Activated CD4-positive, alpha-beta T cell treated with anti-CD3 and anti-CD28 coated beads, Interleukin-2, amount 10 ng/mL, durations not matched to agents 24 days and 14 days (primary cell): ENCODE measurements at places on chromosomes 5 and 9. TPM values are rescaled to one million over a fixed set of nuclear protein-coding genes. Genes with fewer than 3 reads are reported as not detected.
A peak's percentile ranks its signal among the peaks of the same experiment; 100 is the strongest.

Gene FOXE1
- not detected in 2 replicates for total RNA-seq

Gene RAB14
- 61.4 and 65.1 TPM in 2 replicates for total RNA-seq

Gene PIP5K1B
- total RNA-seq = 56.6 and 58.8 TPM in 2 replicates

Gene PCDHB11
- not detected in 2 replicates for total RNA-seq

Gene SPAAR
- total RNA-seq = not detected in 2 replicates

Gene CAMK2A
- not detected in 2 replicates for total RNA-seq

Gene CBY3
- 0.45 and 0.63 TPM in 2 replicates for total RNA-seq

Gene BASP1
- total RNA-seq = 0.33 and 0.37 TPM in 2 replicates

- DNase-seq = no peak
- no peaks in the 10 kb centered on the region for H3K27me3 ChIP-seq
- no peak overlapping the region for H3K4me3 ChIP-seq
- H3K4me1 ChIP-seq = no peaks in the 10 kb centered on the region
- no peaks in the 10 kb centered on the region for H3K36me3 ChIP-seq
These were observed 77.0 kb downstream of the SEMA6A start for GRCh38 chr5:116497631-116498030.

DNA sequence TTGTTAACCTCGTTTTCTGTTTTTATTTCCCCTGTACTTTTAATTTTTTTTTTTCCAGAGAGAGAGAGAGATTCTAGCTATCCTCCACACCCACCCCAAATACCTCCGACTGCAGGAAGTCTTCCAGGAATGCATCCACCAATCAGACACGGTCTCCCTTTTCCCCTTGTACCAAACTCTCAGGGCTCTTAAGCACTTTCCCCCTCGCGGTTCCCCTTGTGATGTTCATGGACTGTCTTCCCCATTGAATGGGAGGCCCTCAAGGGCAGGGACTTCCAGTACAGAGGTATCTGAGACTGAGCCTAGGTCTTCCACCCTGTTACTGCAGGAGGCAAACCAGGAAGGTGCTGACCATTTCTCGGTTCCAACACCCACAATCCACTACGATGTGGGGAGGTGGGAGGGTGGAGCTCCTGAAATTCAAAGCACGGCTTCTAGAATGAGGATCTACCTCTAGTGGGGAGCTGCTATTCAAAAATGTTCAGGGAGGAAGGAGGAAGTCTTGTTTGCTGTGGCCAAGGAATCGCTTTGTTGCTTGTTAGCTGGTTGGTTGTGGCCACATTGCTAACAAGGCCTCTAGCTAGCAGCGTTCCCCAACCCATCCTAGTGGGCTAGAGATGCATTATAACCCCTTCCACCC, 37.5 kb upstream of the PTGS1 start:
- H3K4me3 ChIP-seq = no peak overlapping the region
- peaks cover 5% of the 10 kb centered on the region for H3K36me3 ChIP-seq
- no peak for DNase-seq
- no peaks in the 10 kb centered on the region for H3K27me3 ChIP-seq
- H3K4me1 ChIP-seq = peaks cover 9% of the 10 kb centered on the region

- H3K4me1 ChIP-seq = no peaks in the 10 kb centered on the region
- no peak for DNase-seq
- H3K4me3 ChIP-seq = no peak overlapping the region
- H3K27me3 ChIP-seq = peaks cover 12% of the 10 kb centered on the region
- no peaks in the 10 kb centered on the region for H3K36me3 ChIP-seq
These were observed 2.8 kb upstream of the SPOCK1 start for GRCh38 chr5:137501846-137502406.

GRCh38 chr5:41509399-41510175, 814 bp downstream of the PLCXD3 start:
- no peak overlapping the region for H3K27ac ChIP-seq
- no peaks in the 10 kb centered on the region for H3K36me3 ChIP-seq
- DNase-seq = no peak
- peaks cover 33% of the 10 kb centered on the region for H3K27me3 ChIP-seq

DNA sequence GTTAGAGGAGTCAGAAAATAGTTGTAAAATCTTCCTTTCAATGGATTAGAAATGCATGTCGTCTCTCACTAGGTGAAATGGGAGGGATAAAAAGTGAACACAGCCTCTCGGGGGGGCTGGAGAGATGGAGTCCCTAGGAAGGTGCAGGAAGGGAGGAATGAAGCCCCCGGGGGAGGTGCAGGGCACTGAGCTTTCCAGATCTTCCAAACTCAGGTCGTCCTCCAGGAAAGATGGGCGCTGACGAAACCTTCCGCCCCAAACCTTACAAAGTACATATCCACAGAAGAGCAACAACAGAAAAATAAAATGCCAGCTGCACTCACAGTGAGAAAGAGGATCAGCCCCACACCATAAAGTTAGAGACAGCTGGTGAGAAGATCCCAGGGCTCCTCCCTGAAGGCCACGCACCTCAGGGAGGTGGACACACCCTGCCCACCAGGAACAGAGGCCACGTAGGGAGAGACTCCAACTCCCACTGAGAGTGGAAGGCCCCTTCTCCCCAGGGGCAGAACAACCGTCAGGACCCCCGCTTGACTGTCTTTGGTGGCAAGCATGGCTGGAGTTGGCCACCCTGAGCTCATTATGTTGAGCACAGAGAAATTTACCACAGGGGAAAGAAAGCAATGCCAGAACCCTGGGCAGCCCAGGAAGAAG, 174.3 kb downstream of the AUH start:
- peaks cover 52% of the 10 kb centered on the region for H3K4me1 ChIP-seq
- peaks cover 13% of the 10 kb centered on the region for H3K36me3 ChIP-seq
- no peaks in the 10 kb centered on the region for H3K27me3 ChIP-seq
- peak overlapping the region; percentile 43 for H3K4me3 ChIP-seq
- no peak for DNase-seq

DNA sequence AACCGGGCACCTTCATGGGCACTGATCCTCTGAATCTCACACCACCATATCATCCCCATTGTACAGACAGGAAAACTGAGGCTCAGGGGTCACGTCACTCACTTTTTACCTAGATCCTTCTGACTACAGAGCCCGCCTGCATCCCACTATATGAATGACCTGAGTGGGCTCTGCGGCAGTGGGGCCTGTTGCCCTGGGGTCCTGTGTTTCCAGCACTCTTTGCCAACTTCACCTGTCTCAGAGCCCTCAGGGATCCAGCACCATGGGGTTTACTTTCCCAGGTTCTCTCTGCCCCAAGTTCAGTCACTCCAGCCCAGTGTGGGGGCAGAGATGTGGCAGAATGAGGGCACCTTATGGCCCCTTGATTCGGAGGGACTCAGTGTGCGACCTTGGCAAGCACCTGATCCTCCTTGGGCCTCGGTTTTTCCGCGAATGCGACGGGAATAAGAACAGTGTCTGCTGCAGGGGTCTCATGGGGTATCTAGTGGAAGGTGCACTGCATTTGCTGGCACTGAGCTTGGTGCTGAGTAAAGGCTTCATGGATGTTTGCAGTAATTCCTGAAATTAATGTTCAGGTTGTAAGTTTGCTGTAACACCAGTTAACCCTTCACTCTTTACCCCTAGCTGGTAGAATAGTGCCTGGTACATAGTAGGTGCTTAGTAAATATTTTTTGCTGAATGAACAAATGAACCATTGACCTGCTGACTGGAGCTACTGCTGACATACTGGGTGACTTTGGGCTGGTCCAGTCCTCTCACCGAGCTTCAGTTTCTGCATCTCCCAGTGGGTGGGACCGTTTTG, 47.1 kb upstream of the BOD1 start:
- no peaks in the 10 kb centered on the region for H3K36me3 ChIP-seq
- no peaks in the 10 kb centered on the region for H3K4me1 ChIP-seq
- H3K4me3 ChIP-seq = no peak overlapping the region
- no peak overlapping the region for H3K27ac ChIP-seq
- no peak for DNase-seq

GRCh38 chr5:16450163-16450562, 15.4 kb downstream of the ZNF622 start:
- no peak for DNase-seq
- peaks cover 4% of the 10 kb centered on the region for H3K4me1 ChIP-seq
- H3K4me3 ChIP-seq = no peak overlapping the region
- no peak overlapping the region for H3K27ac ChIP-seq

GRCh38 chr9:13970426-13970825, 343.5 kb downstream of the NFIB start:
- no peaks in the 10 kb centered on the region for H3K4me1 ChIP-seq
- no peak for DNase-seq
- no peaks in the 10 kb centered on the region for H3K36me3 ChIP-seq

- no peaks in the 10 kb centered on the region for H3K36me3 ChIP-seq
- no peaks in the 10 kb centered on the region for H3K4me1 ChIP-seq
- no peak overlapping the region for H3K27ac ChIP-seq
- DNase-seq = no peak
- no peaks in the 10 kb centered on the region for H3K27me3 ChIP-seq
These were observed 164.9 kb upstream of the PAPPA start for GRCh38 chr9:115988701-115989100.

DNA sequence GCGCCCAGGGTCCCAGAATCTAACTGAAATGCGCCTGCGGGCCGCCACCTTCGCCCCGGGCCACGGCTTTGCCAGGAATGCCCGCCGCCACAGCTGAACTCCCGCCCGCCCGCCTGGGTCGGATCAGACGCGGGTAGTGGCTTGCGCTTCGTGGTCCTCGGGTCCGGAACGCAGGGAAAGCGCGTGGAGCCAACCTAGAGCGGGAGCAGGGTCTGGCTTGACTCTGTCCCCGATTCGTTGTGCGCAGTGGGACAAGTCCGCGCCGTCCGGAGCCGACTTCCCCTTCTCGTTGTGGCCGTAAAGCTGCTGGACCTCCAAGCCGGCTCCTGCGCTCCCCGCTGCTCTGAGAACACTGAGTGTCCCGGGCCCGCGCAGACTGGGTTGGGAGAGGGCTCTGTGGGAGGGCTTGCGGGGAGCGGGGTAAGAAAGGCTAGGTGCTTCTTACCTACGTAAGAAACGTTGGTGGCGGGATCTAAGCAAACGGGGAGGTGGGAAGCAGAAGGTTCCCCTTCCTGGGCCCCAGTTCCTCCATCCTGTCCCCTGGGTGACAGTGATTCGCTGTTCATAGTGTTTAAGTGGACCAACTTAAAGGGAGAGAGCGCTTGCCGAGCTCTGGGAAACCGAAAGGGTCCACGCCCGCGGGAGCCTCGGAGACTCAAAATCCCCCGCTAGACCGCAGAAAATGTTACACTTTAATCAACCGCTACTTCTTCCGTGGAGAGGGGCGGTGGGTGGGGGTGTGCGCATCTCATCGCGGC, 4.4 kb upstream of the FOXE1 start:
- H3K4me1 ChIP-seq = peaks cover 12% of the 10 kb centered on the region
- peak; percentile 75 for DNase-seq
- no peak overlapping the region for H3K27ac ChIP-seq
- peaks cover 2% of the 10 kb centered on the region for H3K36me3 ChIP-seq

GRCh38 chr9:5646116-5646515, 17.2 kb downstream of the RIC1 start:
- H3K27ac ChIP-seq = no peak overlapping the region
- H3K36me3 ChIP-seq = peaks cover 36% of the 10 kb centered on the region
- no peak for DNase-seq
- no peaks in the 10 kb centered on the region for H3K27me3 ChIP-seq
- H3K4me3 ChIP-seq = no peak overlapping the region

DNA sequence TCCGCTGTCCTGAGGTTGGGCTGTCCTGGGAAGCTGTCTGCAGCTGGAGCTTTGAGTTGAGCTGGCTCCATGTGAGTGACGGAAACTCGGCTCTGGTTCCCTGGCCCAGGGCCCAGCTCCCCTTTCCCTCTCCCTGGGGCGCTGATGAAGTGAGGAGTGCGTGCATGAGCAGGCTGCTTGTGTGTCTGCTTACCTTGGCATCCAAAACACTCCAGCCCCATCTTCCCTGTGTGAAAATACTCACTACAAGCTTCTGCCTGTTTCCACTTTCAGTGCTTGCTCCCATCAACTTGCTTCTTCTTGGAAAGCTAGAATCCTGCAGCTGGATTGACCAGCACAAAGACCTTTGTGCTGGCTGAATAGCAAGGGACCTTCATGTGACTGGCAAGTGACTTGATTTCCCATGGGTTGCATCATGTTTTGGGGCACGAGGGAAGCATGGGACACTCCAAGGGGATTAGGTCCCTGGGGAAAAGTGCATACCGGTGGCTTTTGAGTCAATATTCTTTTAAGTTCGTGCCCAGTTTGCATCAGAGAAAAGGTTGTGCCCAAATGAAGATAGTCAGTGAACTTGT, 198.1 kb downstream of the GADD45G start:
- H3K4me1 ChIP-seq = peaks cover 19% of the 10 kb centered on the region
- peaks cover 4% of the 10 kb centered on the region for H3K27me3 ChIP-seq
- H3K4me3 ChIP-seq = no peak overlapping the region
- no peak for DNase-seq
- H3K36me3 ChIP-seq = no peaks in the 10 kb centered on the region

- H3K36me3 ChIP-seq = peaks cover 18% of the 10 kb centered on the region
- peaks cover 32% of the 10 kb centered on the region for H3K4me1 ChIP-seq
- H3K27me3 ChIP-seq = peaks cover 17% of the 10 kb centered on the region
- peak overlapping the region; percentile 92 for H3K4me3 ChIP-seq
- peak; percentile 97 for DNase-seq
- H3K27ac ChIP-seq = peak overlapping the region; percentile 89
These were observed 1.6 kb upstream of the GADD45G start for GRCh38 chr9:89602978-89603766.

GRCh38 chr5:1799110-1799601, 481 bp downstream of the MRPL36 start:
- peaks cover 52% of the 10 kb centered on the region for H3K4me1 ChIP-seq
- H3K4me3 ChIP-seq = peak overlapping the region; percentile 90
- H3K27ac ChIP-seq = peak overlapping the region; percentile 85
- no peaks in the 10 kb centered on the region for H3K27me3 ChIP-seq

GRCh38 chr5:138603249-138603920, 28.2 kb upstream of the HSPA9 start:
- peaks cover 14% of the 10 kb centered on the region for H3K4me1 ChIP-seq
- DNase-seq = peak; percentile 60
- no peak overlapping the region for H3K4me3 ChIP-seq
- no peaks in the 10 kb centered on the region for H3K36me3 ChIP-seq

GRCh38 chr9:95008151-95008771, 281.8 kb downstream of the AOPEP start:
- peak overlapping the region; percentile 48 for H3K27ac ChIP-seq
- peaks cover 9% of the 10 kb centered on the region for H3K36me3 ChIP-seq
- peaks cover 9% of the 10 kb centered on the region for H3K27me3 ChIP-seq
- H3K4me1 ChIP-seq = peaks cover 31% of the 10 kb centered on the region

GRCh38 chr9:32294106-32294505, 90.3 kb upstream of the ACO1 start:
- DNase-seq = no peak
- H3K36me3 ChIP-seq = no peaks in the 10 kb centered on the region
- H3K4me1 ChIP-seq = no peaks in the 10 kb centered on the region
- H3K4me3 ChIP-seq = no peak overlapping the region
- no peak overlapping the region for H3K27ac ChIP-seq
